ENCODE measurements at places on chromosomes 5 and 9.

DNA sequence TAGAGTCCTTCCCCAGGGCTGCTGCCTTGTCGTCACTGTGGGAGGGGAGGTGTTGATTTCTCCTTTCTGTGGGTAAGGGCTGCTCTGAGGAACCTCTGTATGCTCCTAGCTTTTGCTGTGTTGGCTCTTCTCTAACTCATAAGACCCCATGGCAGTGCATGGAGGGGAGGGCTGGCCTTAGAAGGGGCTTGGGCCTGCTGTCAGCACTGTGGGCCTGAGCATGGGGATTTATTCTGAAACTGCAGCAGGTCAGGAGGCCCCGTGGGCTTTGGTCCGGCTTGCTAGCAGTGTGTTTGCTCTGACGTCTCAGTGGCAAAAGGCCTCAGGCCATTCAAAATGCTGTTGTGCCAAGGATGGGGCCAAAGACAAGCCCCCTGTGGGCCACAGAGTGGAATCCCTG is 6.8 kb downstream of the FGF18 start:
- no peak for DNase-seq

DNA sequence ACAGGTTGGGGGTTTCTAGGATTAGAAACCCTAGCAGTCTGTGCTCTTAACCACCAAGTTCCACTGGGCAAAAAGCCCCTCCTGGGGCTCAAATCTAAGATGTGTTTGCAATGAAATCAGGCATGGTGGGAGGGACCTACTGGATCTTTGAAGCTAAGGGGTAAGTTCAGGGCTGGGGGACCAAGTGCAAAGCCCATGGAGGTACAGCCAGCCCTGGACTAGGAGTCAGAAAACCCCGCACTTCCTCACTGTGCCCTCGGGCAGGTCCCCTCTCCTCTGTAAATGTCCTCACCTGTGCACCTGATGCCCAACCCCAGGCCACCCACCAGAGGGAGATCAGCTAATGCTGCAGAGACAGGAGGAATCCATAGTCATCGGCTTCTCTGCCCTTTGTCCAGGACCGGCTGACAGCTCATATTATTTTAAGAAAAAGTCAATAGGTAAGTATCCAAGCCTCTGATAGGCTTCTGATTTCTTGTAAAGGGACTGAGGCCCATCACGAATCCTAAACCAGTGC is 138.3 kb downstream of the PAX5 start:
- no peak for DNase-seq

DNA sequence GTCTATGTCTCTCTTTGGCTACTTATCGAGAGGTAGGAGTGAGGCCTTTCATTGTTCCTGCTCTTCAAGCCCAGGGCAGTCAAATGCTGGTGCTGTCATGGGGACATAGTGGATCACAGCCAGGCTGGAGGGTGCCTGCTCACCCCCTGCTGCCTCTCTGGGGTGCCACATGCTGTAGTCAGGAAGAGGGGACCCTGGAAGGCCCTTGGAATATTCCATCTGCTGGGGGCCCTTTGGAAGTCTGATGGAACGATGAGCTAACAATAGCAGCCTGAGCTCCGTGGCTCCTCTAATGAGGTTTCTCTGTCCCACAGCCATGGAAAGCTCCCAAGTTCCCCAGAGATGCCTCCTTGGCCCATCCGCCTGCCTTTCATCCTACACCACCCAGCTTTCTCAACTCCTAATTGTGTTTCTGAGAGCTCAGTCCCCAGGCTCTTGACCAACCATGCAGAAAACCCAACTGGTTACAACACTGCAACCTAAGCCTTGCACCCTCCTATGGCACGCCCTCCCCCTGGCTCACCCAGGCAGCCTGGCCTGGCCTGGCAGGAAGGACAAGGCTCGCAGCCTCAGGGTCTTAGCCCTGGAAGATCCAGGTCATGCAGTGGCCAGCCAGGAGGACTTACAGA is 91.7 kb downstream of the NRG2 start:
- no peak for DNase-seq

DNA sequence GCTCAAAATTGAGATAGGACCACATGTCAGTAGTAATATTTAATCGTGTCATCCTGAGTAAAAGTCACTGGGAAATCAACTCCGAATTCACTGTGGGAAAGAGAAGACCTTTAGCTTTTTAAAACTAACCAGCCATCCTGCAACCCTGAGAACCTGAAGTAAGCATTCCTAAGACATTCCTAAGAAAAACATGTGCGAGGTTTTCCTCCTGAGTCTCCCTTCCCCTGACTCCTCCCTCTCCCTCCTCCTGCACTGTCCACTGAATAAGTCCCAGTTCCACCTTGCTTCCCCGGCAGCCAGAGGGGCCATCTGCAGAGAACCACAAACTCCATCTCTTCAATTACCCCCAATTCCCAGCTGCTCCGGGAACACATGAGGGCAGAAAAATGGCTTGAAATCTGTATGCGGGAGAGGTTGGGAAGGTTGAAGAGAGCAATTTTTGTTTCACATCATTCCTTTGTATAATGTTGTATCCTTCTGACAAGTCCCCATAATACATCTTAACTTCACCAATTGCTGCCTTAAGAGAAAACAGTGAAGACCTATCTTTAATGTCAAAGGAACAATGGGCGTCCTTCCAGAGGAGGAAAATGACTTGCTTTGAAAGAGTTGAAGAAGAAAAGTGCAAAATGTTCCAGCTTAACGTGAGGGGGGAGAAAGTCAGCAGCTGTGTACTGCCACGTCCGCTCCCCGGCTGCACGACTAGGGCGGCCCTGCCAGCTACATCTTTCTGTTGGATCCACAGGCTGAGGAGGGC is 186.3 kb downstream of the ZNF462 start:
- DNase-seq = no peak

GRCh38 chr5:160463740-160464465 is 42.2 kb downstream of the PTTG1 start:
- no peak for DNase-seq

GRCh38 chr9:126119731-126120130 is 206.9 kb upstream of the MVB12B start:
- DNase-seq = no peak

GRCh38 chr5:100505984-100506670 is 29.0 kb upstream of the FAM174A start:
- DNase-seq = no peak

- no peak for DNase-seq
Measured at GRCh38 chr9:82593501-82593900, 469.4 kb downstream of the RASEF start.

- DNase-seq = no peak
Measured at GRCh38 chr9:70832492-70832891, 288.9 kb downstream of the TRPM3 start.

DNA sequence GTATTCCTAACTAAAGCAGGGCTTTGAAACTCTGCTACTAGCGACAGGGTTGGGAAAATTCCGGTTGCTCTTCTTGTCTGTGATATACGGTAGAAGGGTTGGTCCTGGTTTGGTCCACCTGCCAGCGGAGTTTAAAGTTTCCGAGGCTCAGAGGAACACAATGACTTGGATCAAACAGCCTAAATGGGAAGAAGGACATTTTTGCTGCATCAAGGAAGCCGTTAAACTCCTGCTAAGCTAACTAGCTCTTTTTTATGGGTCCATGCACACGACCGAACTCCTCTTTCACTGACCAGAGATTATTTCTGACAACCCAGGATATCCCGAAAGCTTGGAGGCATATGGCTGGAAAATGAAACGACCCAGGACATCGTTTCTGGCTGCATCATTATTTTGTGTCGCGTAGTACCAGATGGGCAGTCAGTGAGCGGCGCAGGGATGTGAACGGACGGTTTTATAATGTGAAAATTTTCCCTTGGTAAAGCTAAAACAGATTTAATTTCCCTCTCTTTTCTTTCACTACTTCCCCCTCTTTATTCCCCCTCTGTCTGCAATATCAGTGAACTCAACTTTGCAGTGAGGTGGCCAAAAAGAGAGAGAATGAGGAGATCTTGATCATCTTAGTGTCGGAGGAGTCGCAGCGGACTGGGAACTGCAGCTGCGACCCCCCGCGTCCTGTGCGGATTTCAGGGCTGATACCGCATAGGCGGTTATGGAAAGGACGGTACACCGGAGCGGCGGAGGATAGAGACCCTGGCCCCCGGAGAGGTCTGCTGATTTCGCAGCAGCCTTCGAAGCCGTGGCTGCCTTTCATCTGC is at the start of gene LURAP1L:
TSS of gene LURAP1L (plus strand) at position 160 of the 818 bp plus-strand sequence. CDS start 696 bp downstream, outside the sequence.
- no peak for DNase-seq

DNA sequence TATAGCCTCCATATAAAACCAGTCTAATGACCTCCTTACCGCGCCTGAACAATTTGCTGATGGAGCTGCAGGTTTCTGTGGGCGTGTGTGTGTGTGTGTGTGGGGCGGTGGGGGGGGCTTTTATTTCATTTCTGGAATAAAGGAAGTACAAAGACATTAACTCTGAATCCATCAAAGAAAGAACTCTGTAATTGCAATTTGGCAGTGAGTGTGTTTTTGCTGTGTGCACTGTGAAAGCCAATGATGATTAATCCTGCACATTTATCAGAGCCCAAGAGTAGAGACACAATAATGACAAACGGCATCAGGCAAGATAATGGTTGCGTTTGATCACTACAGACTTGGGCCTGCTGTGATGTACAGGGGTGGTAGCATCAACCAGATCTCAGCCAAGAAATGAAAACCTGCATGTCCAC is 29.3 kb upstream of the NDFIP1 start:
- no peak for DNase-seq

GRCh38 chr9:114130141-114130540 is 25.2 kb upstream of the COL27A1 start:
- DNase-seq = no peak

DNA sequence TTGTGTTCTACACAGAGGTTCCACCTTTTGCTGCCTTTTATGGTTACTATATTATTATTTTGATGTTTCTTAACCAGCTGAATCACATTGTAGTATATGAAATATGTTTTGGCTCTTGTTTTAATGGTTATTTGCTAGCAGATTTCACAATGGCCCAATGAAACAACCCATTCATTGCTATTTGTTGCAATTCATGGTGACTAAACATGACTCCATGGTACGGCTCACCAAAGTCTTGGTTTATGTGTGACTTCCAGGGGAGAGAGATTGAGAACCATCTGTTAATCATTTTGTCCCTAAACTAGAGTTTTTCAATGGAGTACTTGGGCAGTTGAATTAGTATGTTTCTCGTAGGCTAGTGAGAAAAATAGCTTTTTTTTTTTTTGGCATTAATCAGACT is 108.4 kb downstream of the GHR start:
- no peak for DNase-seq

DNA sequence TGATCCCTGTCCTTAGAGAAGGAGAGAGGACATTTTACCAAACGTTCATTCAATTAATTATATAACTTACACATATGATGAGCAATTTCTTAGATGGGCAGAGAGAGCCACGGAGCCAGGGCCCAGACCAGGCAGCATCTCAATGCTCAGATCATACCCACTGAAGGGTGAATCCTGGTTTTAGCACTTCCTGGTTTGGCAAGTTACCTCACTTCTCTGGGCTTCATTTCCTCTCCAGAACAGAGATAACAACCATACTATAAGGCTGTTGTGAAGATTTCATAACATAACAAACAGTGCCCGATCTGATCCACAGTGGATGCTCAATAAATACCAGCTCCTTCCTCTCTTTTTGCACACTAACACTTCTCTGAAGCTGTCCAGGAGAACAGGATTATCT is 271.1 kb downstream of the DENND1A start:
- DNase-seq = no peak

DNA sequence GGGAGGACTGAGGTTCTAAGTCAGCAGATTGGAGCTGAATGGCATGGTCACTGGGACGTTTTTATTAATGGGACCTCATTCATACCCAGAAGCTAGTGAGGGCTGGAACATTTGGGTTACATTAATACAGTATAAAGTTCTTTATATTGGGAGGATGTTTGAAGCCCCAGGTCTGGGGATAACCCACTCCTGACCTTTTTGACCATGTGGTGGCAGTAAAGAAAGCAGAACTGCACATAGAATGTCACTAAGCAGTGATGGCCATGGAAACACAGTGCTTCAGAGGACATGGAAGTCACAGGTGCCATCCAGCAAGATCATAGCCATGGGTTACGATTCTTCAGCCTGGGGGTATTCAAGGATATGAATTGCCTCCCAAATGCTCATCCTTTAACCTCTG is 176.0 kb downstream of the ATP10B start:
- DNase-seq = no peak

- no peak for DNase-seq
Measured at GRCh38 chr9:135533674-135534073, 12.3 kb upstream of the OBP2A start.

- DNase-seq = no peak
Measured at GRCh38 chr9:133035669-133036068, 4.9 kb downstream of the GTF3C5 start.

GRCh38 chr9:96719921-96720320 is 58.0 kb downstream of the ZNF510 start:
- DNase-seq = no peak

DNA sequence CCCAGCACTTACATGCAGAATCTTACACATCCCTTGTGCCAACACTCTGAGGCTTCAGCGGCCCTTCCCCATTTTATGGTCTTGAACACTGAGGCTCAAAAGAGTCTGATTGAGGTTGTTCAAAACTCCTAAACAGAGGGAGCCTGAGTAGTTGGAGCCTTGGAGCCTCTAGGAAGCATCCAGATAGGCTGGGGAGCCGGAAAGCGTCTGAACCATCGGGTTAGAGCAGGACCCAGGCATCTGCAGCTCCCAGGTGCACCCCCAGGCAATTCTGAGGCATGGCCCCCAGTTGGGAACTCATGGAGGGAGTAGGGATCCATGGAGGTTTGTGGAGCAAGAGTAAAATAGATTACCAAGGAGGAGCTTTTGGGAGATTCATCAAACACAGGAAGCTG is 3.8 kb downstream of the OLFML2A start:
- DNase-seq = no peak

DNA sequence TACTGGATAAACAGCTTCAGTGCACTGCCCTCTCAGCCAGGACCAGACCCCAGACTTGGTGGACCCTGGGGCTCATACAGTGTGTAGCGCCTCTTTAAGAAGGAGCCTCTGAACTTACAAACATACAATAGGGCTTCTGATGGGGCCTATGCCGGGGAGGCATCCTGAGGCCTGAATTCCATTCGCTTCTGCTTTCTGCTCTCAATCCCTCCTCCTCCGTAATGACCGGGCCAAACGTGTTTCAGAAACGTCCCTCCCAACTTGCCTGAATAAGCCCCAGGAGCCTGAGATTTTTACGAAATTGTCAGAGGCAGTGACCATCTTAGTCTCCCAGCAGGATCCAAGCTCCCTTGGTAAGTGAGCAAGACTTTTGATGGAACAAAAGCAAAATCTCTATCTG is 128.1 kb upstream of the BOD1 start:
- no peak for DNase-seq
